GM12892 (cell line): ENCODE measurements at places on chromosomes 6 and 20.

DNA sequence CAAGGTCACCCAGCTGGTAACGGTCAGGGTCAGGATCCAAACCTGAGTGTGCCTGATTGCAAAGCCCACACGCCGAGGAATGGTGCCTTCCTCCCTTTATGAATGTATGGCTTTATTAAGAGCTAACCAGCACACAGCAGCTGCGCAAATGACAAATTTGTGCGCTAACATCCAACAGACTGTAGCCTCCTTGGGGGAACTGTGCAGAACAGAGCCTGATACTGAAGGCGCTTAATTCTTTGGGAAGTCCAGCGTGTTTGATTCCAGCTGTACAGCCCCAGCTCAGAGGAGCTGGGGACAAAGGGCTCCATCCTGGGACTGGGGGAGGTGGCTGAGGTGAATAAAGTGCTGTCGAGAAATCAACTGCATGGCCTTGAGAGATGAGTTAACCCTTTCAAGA, 75.7 kb upstream of the JARID2 start:
- no peak for DNase-seq

DNA sequence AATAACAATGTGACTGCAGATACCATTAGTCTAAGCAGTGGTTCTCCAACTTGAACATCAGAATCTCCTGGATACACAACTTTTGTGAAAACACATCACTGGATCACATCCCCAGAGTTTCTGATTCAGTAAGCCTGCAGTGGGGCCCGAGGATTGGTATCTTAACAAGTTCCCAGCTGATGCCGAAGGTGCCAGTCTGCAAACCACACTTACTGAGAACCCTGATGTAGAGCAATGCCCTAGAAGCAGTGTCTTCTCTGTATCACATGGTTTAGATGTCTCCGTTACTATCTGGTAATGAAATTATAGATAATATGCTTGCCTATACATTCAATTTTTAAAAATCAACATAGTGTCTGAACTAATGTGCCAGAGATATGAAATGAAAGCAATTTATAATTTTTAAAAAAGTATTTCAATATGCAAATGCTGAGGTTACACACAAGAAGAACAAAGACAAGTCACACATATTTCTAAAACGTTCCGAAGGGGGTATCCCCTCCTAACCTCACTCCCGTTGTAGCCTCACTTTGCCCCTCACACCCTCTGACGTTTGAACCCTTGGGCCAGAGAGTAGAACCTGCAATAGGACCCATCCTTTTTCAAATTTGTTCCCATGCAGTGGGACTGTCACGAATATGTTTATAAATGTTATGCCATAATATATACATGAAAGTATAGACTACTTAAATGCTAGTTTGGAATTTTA, 115.4 kb upstream of the SAMD5 start:
- DNase-seq: no peak

DNA sequence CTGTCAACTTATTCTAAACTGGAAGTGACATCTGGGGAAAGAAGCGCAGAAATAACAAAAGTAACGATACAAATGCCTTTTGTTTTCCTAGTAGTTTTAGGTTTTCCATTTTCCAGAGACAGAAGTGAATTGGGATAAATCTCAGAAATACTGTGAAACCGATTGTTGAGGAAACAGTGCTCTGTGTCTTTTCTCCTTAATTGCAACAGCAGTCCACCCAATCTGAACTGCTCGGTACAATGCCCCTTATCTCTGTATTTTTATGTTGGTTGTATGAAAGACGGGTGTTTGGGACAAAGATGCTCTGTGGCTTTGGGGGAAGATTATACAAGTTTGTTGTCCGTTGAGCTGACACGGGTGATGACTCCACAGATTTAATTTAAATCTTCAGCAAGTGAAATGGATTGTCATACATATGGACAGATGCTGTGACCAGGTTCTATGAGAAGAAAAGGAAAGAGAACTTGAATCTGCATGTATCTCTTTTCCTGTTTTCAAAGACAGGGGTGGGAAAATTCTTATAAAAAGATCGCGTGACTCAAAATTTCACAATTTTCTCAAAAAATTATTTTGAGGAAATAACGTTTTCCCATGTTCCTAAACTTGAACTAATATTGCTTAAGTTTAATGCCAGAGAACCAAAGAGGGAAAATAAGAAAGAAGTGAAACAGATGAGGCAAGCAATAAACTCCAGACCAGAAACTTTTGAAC, 41.2 kb downstream of the SASH1 start:
- DNase-seq: no peak

GRCh38 chr6:111989743-111990142, 64.2 kb upstream of the CCN6 start:
- no peak for DNase-seq

DNA sequence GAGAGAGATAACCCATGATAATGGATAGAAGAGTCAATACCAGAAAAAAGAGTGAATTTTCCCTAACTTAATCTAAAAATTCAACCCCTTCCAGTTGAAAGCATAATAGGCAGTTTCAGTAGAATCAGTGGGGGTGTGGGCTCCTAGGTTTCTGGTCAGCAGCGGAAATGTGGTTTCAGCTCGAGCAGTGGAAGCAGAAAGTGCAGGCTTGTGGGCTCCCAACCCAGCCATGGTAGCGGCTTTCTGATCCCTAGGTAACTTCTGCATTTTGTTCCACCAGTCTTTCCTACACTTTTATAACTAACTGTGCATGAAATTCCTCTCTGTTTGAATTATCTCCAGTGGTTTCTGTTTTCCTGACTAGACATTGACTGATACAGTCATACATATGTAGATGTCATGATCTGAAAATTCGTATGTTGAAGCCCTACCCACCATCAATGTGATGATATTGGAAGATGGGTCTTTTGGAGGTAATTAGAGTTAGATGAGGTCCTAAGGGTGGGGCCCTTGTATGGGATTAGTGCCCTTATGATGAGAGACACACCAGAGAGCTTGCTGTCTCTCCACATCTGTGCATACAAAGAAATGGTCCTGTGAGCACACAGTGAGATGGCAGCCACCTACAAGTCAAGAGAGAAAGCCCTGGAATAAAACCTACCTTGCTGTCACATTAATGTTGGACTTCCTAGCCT, 6.5 kb upstream of the DDO start:
- no peak for DNase-seq

- DNase-seq: no peak
Observed at GRCh38 chr6:155240905-155241600, 22.8 kb upstream of the CLDN20 start.

- DNase-seq: no peak
Observed at GRCh38 chr6:40352006-40352405, 235.2 kb downstream of the LRFN2 start.

- DNase-seq: no peak
Observed at GRCh38 chr6:137749696-137750211, 117.3 kb upstream of the TNFAIP3 start.
